ENCODE measurements at places on chromosomes 6 and 20.
A peak's percentile ranks its signal among the peaks of the same experiment; 100 is the strongest.

- no peak for DNase-seq
These were observed 35.7 kb downstream of the ADAT2 start for GRCh38 chr6:143414769-143415168.

DNA sequence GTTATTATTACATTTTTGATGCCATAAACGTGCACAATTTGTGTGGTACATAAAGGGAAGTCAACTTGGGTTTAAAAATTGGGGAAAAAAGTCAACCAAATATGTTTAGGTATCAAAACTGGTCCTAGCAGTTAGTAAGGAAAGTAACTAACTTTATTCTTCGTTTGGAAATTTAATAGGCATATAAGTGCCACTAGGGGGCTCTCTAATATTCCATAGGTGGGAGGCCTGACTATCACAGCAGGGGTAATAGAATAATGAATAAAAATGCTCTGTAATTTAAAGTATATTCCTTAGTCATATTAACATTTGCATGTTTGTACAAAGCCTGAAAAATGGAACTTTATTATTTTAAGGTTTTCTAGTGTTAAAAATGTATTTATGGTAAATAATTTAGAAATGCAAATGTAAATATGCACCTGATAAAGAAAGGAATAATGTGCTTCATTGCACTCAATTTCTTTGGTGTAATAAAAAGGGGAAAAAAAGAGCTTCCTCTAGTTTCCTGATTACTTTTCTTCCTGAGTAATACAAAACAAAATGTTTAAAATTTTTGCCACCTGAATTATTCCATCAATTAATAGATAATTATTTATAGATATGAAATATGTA is 125.7 kb upstream of the HDAC2 start:
- DNase-seq, result no peak

GRCh38 chr20:44584162-44584561 is 1.8 kb downstream of the PKIG start:
- DNase-seq, result no peak

- DNase-seq, result no peak
These were observed 16.2 kb upstream of the EMILIN3 start for GRCh38 chr20:41382791-41383305.

DNA sequence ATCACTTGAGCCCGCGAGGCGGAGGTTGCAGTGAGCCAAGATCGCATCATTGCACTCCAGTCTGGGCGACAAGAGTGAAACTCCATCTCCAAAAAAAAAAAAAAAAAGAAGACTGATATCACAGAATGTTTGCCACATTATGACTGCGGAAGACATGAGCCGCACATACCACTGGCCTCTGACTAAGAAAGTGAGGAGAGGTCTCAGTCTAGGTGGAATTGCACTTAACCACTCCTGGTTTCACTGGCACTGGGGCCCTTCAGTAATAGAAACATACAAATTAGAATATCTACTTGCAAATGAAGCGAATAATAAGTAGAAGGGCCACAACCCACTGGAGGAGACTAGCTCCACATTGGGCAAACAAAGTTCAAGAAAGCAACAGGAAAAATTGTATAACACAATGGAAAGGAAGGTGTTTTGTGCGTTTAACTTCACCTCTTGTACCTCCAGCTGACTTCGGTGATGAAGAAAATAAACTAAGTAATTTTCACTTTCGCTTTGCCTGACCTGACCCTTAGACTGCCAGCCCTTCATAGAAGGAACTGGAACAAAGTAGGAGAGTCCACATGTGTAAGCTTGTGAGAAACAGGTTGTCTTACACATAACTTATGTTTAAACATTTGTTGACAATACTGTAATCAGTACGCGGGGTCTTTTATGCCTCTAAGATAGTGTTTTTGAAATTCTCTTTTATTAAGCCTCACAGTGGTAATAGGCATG is 147.5 kb upstream of the TSHZ2 start:
- no peak for DNase-seq

- DNase-seq, result no peak
These were observed 135.3 kb downstream of the ZFAND3 start for GRCh38 chr6:37954791-37955190.

- DNase-seq, result no peak
These were observed 333.8 kb downstream of the PKHD1 start for GRCh38 chr6:51753635-51754034.

- DNase-seq, result no peak
These were observed 665.7 kb upstream of the SLC35B3 start for GRCh38 chr6:9100869-9101580.

- no peak for DNase-seq
These were observed 187.0 kb downstream of the DTNBP1 start for GRCh38 chr6:15475872-15476271.

DNA sequence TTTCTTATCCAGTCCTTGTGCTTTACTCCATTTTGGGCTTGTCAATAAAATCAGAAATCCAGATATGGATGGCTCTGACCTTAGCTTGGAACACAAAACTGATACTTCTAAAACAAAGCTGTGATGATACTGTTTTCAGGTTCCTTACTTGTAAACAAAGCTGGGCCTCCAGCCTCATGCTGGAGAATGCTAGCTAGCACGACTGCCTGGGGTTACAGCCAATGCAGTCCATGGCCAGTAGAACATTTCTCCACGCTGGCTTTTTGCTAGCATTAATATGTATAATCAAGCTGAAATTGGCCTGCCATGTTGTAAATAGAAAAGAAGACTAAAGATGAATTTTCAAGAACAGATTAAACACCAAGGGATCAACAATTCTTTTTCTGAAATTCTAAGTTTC is 63.9 kb downstream of the MTHFD1L start:
- no peak for DNase-seq

DNA sequence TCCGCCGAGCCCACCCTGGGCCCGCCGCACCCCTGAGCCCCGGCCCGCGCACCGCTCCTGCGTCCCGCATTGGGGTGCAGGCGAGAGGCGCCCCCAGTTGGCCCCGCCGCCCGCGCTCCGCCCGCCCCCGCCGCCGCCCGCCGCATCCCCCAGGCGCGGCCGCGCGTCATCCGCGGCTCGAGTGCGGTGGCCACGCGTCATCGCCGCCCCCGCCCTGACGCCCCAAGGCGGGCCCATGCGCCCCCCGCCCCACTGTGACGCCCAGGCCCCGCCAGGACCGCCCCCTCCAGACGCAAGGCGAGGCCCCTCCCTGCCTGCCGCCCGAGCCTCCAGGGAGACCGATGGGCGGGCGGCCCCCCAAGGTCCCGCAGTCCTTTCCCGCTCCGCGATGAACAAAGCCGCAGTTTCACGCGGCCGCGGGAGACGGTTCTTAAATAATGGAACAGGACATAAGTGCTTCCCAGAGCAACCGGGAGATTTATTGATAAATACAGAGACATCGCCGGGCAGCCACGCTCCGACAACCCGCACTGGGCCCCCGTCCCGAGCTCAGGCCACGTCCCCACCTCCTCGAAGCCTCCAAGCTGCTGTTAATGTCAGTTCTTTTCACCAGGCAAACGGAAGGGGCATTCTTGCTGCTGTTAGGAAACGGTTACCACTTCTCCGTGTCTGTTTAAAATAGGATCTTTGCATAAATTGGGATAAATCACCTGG is at the start of gene ANKRD60:
Gene ANKRD60 (minus strand): TSS at position 170 of the 714 bp plus-strand sequence. CDS start 0 bp downstream, at position 170.
- DNase-seq, result peak; percentile 62

All from effector CD4-positive, alpha-beta T cell (primary cell).